ENCODE measurements at places on chromosomes 3 and 15. TPM values are rescaled to one million over a fixed set of nuclear protein-coding genes. Genes with fewer than 3 reads are reported as not detected.

Gene CCR9
- 3.6 TPM for total RNA-seq

Gene NMNAT3
- 12.5 TPM for total RNA-seq

Gene TNIK
- 9.0 TPM for total RNA-seq

Gene ANP32A
- total RNA-seq, result 91.4 TPM

Gene GOLGA6B
- not detected for total RNA-seq

Gene STRIT1
- not detected for total RNA-seq

Gene OXTR
- 1.3 TPM for total RNA-seq

Gene SIDT1
- 53.7 TPM for total RNA-seq

Gene UBA7
- total RNA-seq, result 228 TPM

Gene TMEM212
- total RNA-seq, result not detected

Gene RAD54L2
- 36.7 TPM for total RNA-seq

Gene SNTN
- total RNA-seq, result not detected

Gene RTP1
- not detected for total RNA-seq

DNA sequence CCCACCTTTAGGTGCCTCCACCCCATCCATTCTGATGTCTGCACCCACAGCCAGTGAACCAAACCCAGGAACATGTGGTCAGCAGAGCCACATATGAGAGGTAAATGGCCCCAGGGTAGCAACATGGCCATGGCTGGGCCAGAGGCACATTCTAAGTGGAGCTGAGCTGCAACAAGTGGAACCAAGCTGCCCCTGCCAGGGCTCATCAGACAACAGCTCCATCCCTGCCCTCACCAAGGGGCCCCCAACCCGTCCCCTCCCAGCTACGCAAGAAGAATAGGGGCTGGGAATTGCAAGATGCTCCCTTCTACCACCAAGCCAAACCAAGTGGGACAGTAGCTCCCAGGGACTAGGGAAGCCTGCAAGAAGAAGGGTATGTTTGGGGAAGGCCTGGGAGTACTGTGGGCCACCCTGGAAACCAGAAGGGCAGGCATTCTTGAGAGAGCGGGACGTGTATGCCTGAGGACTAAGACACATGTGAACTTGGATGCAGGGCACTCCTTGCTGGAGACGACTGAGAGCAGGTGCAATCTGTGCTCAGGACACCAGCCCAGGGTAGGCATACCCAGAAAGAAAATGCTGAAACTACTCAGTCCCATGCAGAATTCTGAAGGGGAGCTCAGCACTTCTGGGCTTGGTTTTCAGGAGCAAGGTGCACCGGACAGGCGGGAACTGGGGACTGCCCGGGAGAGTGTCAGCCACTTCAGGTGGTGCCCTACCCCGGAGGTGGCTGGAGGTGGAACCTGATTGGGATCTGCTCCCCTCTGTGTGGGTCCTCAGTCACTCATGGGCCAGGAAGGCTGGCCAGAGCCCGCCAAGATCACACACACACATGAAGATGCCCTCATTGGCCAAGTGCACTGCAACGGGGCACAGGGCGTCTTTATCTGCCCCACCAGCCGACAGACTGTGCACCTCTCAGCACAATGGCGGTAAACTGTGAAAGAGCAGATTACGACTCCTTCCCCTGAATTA, 9.5 kb downstream of the MYL3 start:
- H3K27ac ChIP-seq, result no peak overlapping the region
- no peaks in the 10 kb centered on the region for H3K27me3 ChIP-seq
- DNase-seq, result peak; percentile 65
- no peaks in the 10 kb centered on the region for H3K4me1 ChIP-seq

DNA sequence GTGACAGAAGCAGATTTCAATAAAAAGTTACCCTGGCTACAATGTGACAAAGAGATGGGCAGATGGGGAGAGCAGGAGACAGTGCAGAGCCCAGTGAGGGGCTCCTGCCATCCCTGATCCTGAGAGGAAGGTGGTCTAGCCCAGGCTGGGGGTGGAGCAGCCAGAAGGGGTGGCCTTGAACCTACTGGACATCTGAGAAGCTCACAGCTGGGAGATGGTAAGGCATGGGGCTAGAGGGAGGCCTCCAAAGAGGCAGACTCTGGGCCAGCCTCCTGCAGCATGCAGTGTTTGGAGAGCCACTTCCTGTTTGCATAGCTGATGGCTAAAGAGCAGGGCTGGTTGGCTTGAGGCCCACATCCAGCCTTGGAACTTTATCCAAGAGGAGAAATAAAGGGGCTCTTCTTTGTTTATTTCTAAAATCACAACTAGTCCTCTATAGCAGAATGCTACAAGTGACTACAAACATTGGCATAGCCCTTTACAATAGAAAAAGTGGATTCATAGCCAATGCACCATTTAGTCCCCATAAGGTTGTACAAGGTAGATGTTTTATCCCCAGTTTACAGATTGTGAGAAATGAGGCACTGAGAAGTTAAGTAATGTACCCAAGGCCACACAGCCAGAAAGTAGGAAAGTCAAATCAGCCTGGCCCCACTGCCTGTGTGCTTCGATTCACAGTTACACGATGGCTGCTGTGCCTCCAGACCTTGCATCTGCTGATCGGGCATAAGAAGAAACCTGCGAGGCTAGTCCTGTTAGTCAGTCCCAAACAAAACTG, 4.6 kb downstream of the EFCC1 start:
- peaks cover 28% of the 10 kb centered on the region for H3K27me3 ChIP-seq
- H3K4me3 ChIP-seq, result no peak overlapping the region
- peak overlapping the region; percentile 60 for H3K27ac ChIP-seq
- DNase-seq, result no peak

DNA sequence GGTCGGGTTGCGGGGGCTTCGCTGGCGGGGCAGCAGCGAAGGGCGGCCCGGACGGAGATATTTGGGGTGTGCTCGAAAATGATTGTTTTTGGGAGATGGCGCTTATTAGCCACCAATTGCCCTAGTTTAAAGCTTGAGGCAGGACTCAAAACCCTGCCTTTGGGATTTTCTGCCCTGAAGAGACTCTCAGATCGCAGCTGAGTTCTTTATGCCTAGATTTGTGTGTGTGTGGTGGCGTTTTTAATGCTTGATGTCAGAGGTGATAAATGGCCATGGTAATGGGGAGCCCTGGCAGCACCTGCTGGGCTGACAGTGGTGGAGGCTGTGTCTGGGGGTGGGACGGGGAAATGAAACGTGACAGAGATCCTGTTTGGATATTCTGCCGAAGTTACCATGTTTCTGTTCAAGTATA, 604 bp downstream of the KCTD6 start:
- H3K36me3 ChIP-seq, result no peaks in the 10 kb centered on the region
- H3K27ac ChIP-seq, result peak overlapping the region; percentile 65
- H3K4me1 ChIP-seq, result peaks cover 59% of the 10 kb centered on the region
- H3K4me3 ChIP-seq, result peak overlapping the region; percentile 67
- DNase-seq, result no peak
- H3K27me3 ChIP-seq, result no peaks in the 10 kb centered on the region

- no peak overlapping the region for H3K4me3 ChIP-seq
- H3K4me1 ChIP-seq, result no peaks in the 10 kb centered on the region
- no peaks in the 10 kb centered on the region for H3K36me3 ChIP-seq
- no peak for DNase-seq
- H3K27ac ChIP-seq, result no peak overlapping the region
These were observed 165.1 kb upstream of the ATP10A start for GRCh38 chr15:26028086-26028740.

DNA sequence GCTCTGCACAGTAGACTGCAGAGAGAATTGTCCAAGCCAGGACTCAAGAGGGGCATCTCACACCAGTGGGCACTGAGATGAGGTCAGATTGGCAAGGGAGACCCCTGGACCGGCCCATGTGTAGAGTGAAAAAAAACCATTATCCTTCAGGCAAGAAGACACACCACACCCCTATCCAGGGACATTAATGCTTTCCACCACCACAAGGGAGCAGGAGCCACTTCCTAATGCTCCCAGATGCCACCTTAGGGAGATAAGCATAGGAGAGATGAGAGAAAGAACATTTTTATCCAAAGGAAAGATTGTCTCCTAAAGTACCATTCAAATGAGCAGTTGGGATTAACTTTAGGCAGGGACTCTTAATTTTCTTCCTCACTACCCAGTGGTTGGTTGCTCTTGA, 109.6 kb upstream of the PTX3 start:
- H3K36me3 ChIP-seq, result no peaks in the 10 kb centered on the region
- no peak for DNase-seq
- no peak overlapping the region for H3K4me3 ChIP-seq
- H3K27me3 ChIP-seq, result no peaks in the 10 kb centered on the region
- H3K27ac ChIP-seq, result no peak overlapping the region
- no peaks in the 10 kb centered on the region for H3K4me1 ChIP-seq

- no peak overlapping the region for H3K4me3 ChIP-seq
- H3K27me3 ChIP-seq, result no peaks in the 10 kb centered on the region
- H3K4me1 ChIP-seq, result no peaks in the 10 kb centered on the region
- H3K27ac ChIP-seq, result no peak overlapping the region
These were observed 287.7 kb upstream of the NR2F2 start for GRCh38 chr15:96042734-96043224.

GRCh38 chr3:169218314-169218983, 445.1 kb downstream of the MECOM start:
- H3K27ac ChIP-seq, result peak overlapping the region; percentile 27
- no peak for DNase-seq
- H3K27me3 ChIP-seq, result no peaks in the 10 kb centered on the region
- H3K4me3 ChIP-seq, result no peak overlapping the region

- no peak overlapping the region for H3K27ac ChIP-seq
- H3K4me3 ChIP-seq, result no peak overlapping the region
- no peaks in the 10 kb centered on the region for H3K27me3 ChIP-seq
- H3K36me3 ChIP-seq, result no peaks in the 10 kb centered on the region
- H3K4me1 ChIP-seq, result no peaks in the 10 kb centered on the region
These were observed 116.6 kb downstream of the TRIM42 start for GRCh38 chr3:140794507-140794906.

- DNase-seq, result no peak
- no peak overlapping the region for H3K4me3 ChIP-seq
- no peaks in the 10 kb centered on the region for H3K27me3 ChIP-seq
- H3K36me3 ChIP-seq, result peaks cover 5% of the 10 kb centered on the region
- no peaks in the 10 kb centered on the region for H3K4me1 ChIP-seq
These were observed 124.5 kb upstream of the CTDSPL start for GRCh38 chr3:37737134-37737533.

GRCh38 chr3:121330634-121331033, 215.2 kb downstream of the POLQ start:
- no peak for DNase-seq
- H3K36me3 ChIP-seq, result no peaks in the 10 kb centered on the region
- H3K27ac ChIP-seq, result no peak overlapping the region
- H3K4me1 ChIP-seq, result no peaks in the 10 kb centered on the region
- no peaks in the 10 kb centered on the region for H3K27me3 ChIP-seq
- no peak overlapping the region for H3K4me3 ChIP-seq

- no peak overlapping the region for H3K27ac ChIP-seq
- H3K4me1 ChIP-seq, result peaks cover 72% of the 10 kb centered on the region
- H3K36me3 ChIP-seq, result no peaks in the 10 kb centered on the region
- no peak for DNase-seq
- H3K4me3 ChIP-seq, result no peak overlapping the region
These were observed 4.9 kb downstream of the ISL2 start for GRCh38 chr15:76341366-76342057.

DNA sequence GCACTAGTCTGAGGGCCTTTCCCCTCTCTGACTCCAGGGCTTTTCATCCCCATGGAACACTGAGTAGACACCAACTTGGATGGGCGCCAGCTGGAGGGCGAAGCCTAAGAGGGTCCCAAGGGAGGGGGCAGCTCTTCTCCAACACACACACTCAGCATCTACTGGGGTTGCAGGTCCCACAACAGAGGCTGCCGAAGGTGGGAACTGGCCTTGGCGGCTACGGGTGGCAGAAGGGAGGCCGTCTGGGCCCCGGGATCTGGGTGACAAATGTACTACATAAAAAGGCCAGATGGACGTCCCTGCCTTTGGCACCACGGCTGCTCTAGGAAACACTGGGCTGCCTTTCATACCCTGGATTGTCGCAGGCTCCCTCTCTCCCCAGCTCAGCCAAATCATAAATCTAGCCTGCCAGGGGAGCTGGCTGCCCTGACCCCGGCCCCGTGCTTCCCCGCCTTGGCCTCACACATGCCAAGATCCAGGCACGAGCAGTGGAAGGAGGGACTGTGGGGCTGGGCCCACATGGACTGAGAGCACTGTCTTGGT, 31.5 kb downstream of the SEMA5B start:
- H3K4me1 ChIP-seq, result no peaks in the 10 kb centered on the region
- no peak for DNase-seq
- H3K27me3 ChIP-seq, result peaks cover 10% of the 10 kb centered on the region
- no peaks in the 10 kb centered on the region for H3K36me3 ChIP-seq
- H3K27ac ChIP-seq, result no peak overlapping the region

DNA sequence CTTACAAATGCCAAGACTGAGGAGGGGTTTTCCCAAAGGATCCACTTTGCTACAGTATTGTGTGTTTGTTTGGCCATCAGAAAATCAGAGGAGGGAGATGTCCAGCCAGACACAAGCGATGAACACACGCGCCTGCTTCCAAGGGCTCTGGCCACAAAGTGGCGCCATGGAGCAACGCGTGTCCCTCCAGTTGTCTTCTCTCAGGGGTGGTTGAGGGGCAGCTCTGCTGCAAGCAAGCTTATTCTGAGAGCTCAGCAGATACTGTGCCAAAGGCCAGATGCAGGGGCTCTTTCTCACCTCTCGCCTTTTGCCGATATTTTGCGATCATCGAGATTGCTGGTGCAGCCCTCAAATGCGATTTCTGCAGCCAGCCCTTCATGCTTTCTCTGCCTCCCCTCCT, 88.9 kb upstream of the OSBPL11 start:
- no peak overlapping the region for H3K4me3 ChIP-seq
- no peaks in the 10 kb centered on the region for H3K4me1 ChIP-seq
- H3K36me3 ChIP-seq, result no peaks in the 10 kb centered on the region
- H3K27me3 ChIP-seq, result no peaks in the 10 kb centered on the region

- no peak for DNase-seq
- no peaks in the 10 kb centered on the region for H3K4me1 ChIP-seq
- H3K27me3 ChIP-seq, result no peaks in the 10 kb centered on the region
- H3K27ac ChIP-seq, result no peak overlapping the region
- no peaks in the 10 kb centered on the region for H3K36me3 ChIP-seq
- H3K4me3 ChIP-seq, result no peak overlapping the region
These were observed 130.8 kb downstream of the UACA start for GRCh38 chr15:70632491-70633102.

GRCh38 chr3:143428294-143428693, 308.7 kb downstream of the CHST2 start:
- no peak overlapping the region for H3K4me3 ChIP-seq
- H3K36me3 ChIP-seq, result no peaks in the 10 kb centered on the region
- H3K4me1 ChIP-seq, result no peaks in the 10 kb centered on the region
